ENCODE measurements at places on chromosomes 1 and 21.

DNA sequence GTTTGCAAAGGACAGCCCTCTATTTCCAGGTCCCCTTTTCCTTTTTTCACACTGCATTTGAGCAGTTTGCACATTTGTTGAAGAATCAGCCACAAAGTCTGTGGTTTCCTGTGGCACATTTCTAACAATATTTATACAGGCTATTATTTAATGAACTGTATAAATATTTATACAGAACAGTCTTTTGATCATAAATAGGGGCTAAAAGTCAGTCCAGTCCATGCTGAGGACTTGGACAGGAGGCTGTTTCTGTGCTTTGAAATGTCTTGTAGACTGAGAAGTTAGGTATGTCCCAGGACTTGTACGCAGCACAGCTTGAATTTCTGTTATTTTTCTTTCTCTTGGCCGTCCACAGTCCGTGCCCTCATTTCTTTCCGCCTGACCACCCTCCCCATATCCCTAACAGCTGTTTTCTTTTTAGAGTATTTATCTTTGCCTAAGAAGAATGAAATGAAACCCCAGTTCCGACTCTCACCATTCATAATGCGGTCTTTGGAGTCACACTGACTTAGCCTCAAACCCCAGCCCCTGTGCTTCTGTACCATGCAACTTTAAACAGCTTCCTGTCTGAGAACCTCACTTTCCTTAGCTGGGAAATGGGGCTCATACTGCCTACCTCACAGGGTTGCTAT lies 19.7 kb downstream of the FGGY start:
- DNase-seq, result no peak

GRCh38 chr1:112423207-112423606 lies 27.2 kb downstream of the CTTNBP2NL start:
- DNase-seq, result no peak

- DNase-seq, result no peak
Measured at GRCh38 chr1:166470014-166470413, 303.2 kb upstream of the FAM78B start.

DNA sequence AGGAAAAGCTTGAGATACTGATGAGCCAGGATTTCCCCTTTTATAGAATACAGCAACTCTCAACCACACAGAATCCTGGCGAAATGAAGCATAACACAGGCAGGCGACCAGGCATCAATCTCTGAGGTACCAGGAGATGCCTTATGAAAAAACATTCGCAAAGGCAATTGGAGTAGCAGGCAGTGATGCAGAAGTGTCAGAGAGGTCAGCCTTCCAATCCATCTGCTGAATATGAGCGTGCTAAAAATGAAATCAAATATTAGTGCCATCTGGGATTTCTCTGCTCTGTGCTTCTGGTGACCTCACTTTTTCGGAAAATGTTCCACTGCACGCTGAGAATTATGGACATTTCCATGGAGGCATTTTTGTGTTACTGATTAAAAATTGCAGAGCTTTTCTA lies 258.8 kb downstream of the VAV3 start:
- DNase-seq, result no peak

DNA sequence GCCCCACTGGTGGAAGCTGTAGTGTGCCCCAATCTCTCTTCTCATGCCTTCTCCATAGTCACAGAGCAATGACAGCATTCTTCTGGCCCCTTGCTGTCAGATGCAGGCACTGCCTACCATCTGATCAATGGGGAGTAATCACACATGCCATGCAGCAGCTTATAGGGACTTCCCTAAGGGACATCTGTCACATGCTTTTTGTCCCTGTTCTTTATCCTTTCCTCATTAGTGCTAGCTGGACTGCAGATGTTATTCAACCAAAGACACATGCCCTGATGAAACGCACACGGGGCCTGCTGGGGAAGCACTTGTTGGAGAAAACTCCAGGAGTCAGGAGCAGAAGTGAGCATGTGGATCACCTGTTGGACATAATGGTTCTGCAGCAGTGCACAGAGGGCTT lies 108.7 kb downstream of the KCNJ15 start:
- DNase-seq, result no peak

GRCh38 chr21:14482165-14482564 lies 64.0 kb downstream of the SAMSN1 start:
- no peak for DNase-seq

DNA sequence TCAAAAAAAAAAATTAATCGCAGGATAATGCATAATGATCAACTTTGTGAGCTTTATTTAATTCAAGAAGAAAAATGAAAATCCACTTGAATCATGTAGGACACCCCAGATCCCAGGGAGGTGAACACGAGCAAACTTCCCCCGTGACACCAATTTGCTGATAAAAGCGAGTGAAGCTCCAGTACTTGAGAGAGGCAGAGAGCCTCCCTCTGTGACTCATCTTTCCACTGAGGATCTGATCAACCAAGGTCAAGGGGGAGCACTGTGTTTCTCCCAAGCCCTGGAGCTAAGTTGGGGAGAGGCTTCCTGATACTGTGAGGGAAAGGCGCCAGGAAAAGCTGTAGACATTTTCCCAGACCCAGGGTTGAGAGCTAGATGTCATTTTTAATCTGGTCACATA lies 160.9 kb downstream of the SLC44A5 start:
- DNase-seq, result no peak

DNA sequence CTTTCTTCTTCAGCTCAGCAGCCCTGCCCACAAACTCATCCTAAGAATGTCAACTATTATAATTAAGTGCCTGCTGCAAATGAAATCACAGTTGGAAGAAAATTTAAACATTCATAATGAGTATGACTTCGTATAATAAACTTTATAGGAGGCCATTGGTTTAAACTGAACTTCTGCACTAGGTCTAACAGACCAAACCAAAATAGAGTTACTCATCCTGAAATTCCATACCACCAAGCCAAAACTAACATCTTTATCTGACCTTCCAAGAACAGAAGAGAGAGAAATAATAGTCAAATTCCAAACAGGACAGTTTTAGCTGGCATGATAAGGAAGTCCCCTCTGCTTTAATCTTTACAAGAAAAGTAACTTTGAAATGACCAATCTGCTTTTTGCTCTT lies 472.4 kb upstream of the PRMT6 start:
- no peak for DNase-seq

GRCh38 chr1:3351449-3352298 lies 102.8 kb upstream of the ARHGEF16 start:
- peak; percentile 59 for DNase-seq
